ENCODE measurements at places on chromosomes 5 and 9. TPM values are rescaled to one million over a fixed set of nuclear protein-coding genes. Genes with fewer than 3 reads are reported as not detected.

The CCNG1 gene
- polyA plus RNA-seq, result 71.7 TPM

The DMRT1 gene
- 0.14 TPM for polyA plus RNA-seq

The EGFL7 gene
- 46.8 TPM for polyA plus RNA-seq

The LVRN gene
- polyA plus RNA-seq, result 1.3 TPM

The GFI1B gene
- 0.30 TPM for polyA plus RNA-seq

The TAF11L3 gene
- not detected for polyA plus RNA-seq

The PPP3R2 gene
- 0.55 TPM for polyA plus RNA-seq

The IL3 gene
- polyA plus RNA-seq, result not detected

The WDR38 gene
- polyA plus RNA-seq, result 5.9 TPM

The CTXN3 gene
- 9.6 TPM for polyA plus RNA-seq

The OR13C9 gene
- not detected for polyA plus RNA-seq

The RRAGA gene
- 155 TPM for polyA plus RNA-seq

The FCN2 gene
- polyA plus RNA-seq, result not detected

The OR1N1 gene
- polyA plus RNA-seq, result not detected

The SPAG8 gene
- 16.5 TPM for polyA plus RNA-seq

The PCDHGA12 gene
- 8.3 TPM for polyA plus RNA-seq

The SLC46A2 gene
- 0.14 TPM for polyA plus RNA-seq

The SLC25A2 gene
- polyA plus RNA-seq, result not detected

The CYSRT1 gene
- 3.4 TPM for polyA plus RNA-seq

The RNF208 gene
- 66.6 TPM for polyA plus RNA-seq

The DBH gene
- 2.2 TPM for polyA plus RNA-seq

The TAF9 gene
- 65.6 TPM for polyA plus RNA-seq

The ATG12 gene
- 79.0 TPM for polyA plus RNA-seq

The SLC6A19 gene
- polyA plus RNA-seq, result 0.39 TPM

The SLC1A3 gene
- polyA plus RNA-seq, result 738 TPM

The ELAVL2 gene
- 74.4 TPM for polyA plus RNA-seq

The APC gene
- polyA plus RNA-seq, result 83.2 TPM

The MAN1B1 gene
- polyA plus RNA-seq, result 63.3 TPM

The TMED7 gene
- polyA plus RNA-seq, result 58.6 TPM

The RASEF gene
- polyA plus RNA-seq, result 0.74 TPM

The AK8 gene
- polyA plus RNA-seq, result 4.4 TPM

The PCDHA6 gene
- 12.8 TPM for polyA plus RNA-seq

The TMEM174 gene
- polyA plus RNA-seq, result not detected

The LMAN2 gene
- 90.3 TPM for polyA plus RNA-seq

The ARHGEF37 gene
- polyA plus RNA-seq, result 5.6 TPM

The QRFP gene
- 0.54 TPM for polyA plus RNA-seq

The FYB1 gene
- 12.7 TPM for polyA plus RNA-seq

The PRELID2 gene
- 2.7 TPM for polyA plus RNA-seq

The NIPAL4 gene
- polyA plus RNA-seq, result 3.9 TPM

The ADRB2 gene
- polyA plus RNA-seq, result 1.9 TPM

The CCNO gene
- 0.50 TPM for polyA plus RNA-seq

The MYORG gene
- 36.2 TPM for polyA plus RNA-seq

The TRIM36 gene
- polyA plus RNA-seq, result 41.2 TPM

The DOCK8 gene
- polyA plus RNA-seq, result 10.6 TPM

The GBGT1 gene
- polyA plus RNA-seq, result 5.5 TPM

The SH3GL2 gene
- polyA plus RNA-seq, result 72.3 TPM

The LCN1 gene
- not detected for polyA plus RNA-seq

The FUBP3 gene
- polyA plus RNA-seq, result 102 TPM

The C5orf34 gene
- polyA plus RNA-seq, result 4.5 TPM

The PCDHA1 gene
- 9.7 TPM for polyA plus RNA-seq

The PTCH1 gene
- polyA plus RNA-seq, result 64.8 TPM

The COL5A1 gene
- polyA plus RNA-seq, result 79.4 TPM

The TLX3 gene
- polyA plus RNA-seq, result 12.0 TPM

The TAS2R1 gene
- polyA plus RNA-seq, result not detected

The PCDHGA11 gene
- polyA plus RNA-seq, result 14.9 TPM

The FGD3 gene
- polyA plus RNA-seq, result 17.2 TPM

The IFNA13 gene
- polyA plus RNA-seq, result not detected

The PPP2R2B gene
- 211 TPM for polyA plus RNA-seq
